ENCODE measurements at places on chromosomes 1 and 21.

DNA sequence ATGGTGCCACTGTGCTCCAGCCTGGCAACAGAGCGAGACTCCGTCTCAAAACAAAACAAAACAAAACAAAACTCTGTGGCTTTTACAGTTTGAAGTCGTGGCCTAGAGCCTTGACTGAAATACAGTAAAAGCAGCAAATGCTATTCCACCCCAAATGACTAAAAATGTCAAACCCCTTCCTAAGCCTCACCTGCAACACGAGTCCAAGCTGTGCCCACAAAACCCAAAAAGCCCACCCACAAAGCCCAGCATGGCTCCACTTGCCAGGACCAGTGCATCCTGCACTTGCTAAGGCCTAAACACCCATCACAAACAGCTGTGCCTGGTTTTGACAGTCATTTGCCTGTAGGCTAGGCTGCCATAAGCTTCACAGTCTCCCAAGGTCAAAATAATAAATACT lies 21.3 kb downstream of the VAV3 start:
- DNase-seq = no peak

DNA sequence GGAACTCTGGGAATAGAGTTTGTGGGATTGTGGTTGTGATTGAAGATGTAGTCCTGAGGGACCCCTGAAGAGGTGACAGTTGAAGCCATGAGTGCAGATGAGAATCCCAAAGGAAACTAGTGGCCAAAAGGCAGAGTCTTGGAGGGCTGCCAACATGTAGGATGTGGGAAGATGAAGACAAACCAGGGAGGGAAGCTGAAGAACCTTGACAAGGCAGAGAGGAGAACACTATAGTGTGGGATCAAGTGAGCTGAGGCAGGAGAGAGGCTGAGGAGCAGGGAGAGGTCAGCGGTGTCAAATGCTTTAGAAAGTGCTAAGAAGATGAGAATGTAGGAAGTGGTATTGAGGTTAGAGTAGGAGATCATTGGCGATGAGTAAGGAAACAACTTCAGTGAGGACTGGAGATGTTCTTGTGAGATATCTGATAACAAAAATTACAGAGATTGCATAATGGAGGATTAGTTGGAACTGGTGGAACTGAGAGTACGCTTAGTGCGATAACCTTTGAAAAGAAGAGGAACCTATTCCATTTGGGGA lies 88.5 kb upstream of the VCAM1 start:
- peak; percentile 24 for DNase-seq

GRCh38 chr1:207091200-207091908 lies 2.7 kb downstream of the C4BPB start:
- no peak for DNase-seq

DNA sequence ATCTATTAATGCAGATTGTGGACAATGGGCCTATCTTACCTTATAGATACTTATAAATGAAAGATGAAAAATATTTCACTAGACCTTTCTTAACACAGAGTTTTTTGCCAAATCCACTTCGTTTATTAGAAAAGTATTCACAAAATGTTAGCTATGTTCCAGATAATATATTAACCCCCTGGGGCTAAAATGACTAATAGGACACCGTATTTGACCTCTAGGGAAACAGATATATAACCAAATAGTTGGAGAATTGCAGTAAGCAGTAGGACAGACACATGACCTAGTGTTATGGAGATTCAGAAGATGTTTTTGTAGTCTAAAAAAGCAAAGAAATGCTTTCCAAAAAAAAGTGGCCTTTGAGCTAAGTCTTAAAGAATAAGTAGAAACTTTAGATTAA lies 106.9 kb downstream of the SEC16B start:
- DNase-seq = no peak

- DNase-seq = peak; percentile 97
Measured at GRCh38 chr1:11842154-11843041, 5.2 kb downstream of the NPPA start.

- no peak for DNase-seq
Measured at GRCh38 chr1:188700116-188700515, 1777.5 kb downstream of the BRINP3 start.

- no peak for DNase-seq
Measured at GRCh38 chr1:117070124-117070523, 10.0 kb downstream of the TTF2 start.
